Ovary (tissue), 10 donors: ENCODE measurements at places on chromosomes 16 and 17. TPM values are rescaled to one million over a fixed set of nuclear protein-coding genes. Genes with fewer than 3 reads are reported as not detected.

GRCh38 chr16:27558932-27559331, 9.0 kb downstream of the KATNIP start:
- no peak overlapping the region for H3K4me3 ChIP-seq
- H3K27me3 ChIP-seq, result no peaks in the 10 kb centered on the region
- no peaks in the 10 kb centered on the region for H3K36me3 ChIP-seq
- H3K27ac ChIP-seq, result no peak overlapping the region
- no peak for DNase-seq
- no peaks in the 10 kb centered on the region for H3K4me1 ChIP-seq

DNA sequence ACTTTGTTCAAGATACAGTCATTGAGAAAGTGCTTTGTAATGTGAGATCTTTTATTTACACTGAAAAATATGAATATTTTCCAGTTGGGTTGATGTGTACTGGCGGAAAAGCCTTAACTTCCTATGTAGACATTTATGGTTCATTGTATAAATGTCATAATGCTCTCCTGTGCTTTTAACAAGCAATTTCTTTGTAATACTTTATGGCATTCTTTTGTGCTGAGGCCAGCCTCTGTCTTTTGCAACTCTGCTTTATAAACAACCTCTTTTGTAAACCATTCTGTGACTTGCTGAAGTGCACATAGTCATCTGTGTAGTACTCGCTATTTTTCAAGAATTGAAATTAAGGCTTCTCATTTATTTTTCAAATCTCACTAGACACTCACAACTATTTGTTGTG, 291.2 kb downstream of the CDH11 start:
- no peak overlapping the region for H3K4me3 ChIP-seq
- no peaks in the 10 kb centered on the region for H3K4me1 ChIP-seq
- no peaks in the 10 kb centered on the region for H3K27me3 ChIP-seq
- no peak for DNase-seq
- no peaks in the 10 kb centered on the region for H3K36me3 ChIP-seq
- H3K27ac ChIP-seq, result no peak overlapping the region

GRCh38 chr17:6523330-6523729, 33.0 kb downstream of the PITPNM3 start:
- H3K36me3 ChIP-seq, result no peaks in the 10 kb centered on the region
- H3K27me3 ChIP-seq, result no peaks in the 10 kb centered on the region
- no peak overlapping the region for H3K4me3 ChIP-seq
- DNase-seq, result no peak

Gene GPR179
- polyA plus RNA-seq, result 0.02 TPM

DNA sequence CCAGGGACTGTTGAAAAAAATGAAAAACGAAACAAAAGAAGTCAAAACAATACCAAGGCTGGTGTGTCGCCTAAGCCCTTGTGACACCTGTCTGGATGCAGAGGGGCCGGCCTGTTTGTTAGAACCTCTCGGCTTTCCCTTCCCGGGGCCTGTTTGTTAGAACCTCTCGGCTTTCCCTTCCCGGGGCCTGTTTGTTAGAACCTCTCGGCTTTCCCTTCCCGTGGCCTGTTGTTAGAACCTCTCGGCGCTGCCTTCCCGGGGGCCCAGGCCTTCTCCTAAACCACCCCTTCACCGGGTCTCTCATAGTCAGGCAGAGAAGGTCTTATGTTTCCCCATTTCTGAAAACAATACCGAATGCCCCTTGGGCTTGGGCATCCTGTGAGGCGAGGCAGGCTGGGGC, 180.0 kb downstream of the BANP start:
- no peaks in the 10 kb centered on the region for H3K36me3 ChIP-seq
- peaks cover 1% of the 10 kb centered on the region for H3K4me1 ChIP-seq
- no peak overlapping the region for H3K4me3 ChIP-seq
- DNase-seq, result no peak

- H3K4me3 ChIP-seq, result no peak overlapping the region
- no peak for DNase-seq
- peaks cover 2% of the 10 kb centered on the region for H3K4me1 ChIP-seq
Observed at GRCh38 chr17:39744836-39745215, 7.1 kb downstream of the GRB7 start.

DNA sequence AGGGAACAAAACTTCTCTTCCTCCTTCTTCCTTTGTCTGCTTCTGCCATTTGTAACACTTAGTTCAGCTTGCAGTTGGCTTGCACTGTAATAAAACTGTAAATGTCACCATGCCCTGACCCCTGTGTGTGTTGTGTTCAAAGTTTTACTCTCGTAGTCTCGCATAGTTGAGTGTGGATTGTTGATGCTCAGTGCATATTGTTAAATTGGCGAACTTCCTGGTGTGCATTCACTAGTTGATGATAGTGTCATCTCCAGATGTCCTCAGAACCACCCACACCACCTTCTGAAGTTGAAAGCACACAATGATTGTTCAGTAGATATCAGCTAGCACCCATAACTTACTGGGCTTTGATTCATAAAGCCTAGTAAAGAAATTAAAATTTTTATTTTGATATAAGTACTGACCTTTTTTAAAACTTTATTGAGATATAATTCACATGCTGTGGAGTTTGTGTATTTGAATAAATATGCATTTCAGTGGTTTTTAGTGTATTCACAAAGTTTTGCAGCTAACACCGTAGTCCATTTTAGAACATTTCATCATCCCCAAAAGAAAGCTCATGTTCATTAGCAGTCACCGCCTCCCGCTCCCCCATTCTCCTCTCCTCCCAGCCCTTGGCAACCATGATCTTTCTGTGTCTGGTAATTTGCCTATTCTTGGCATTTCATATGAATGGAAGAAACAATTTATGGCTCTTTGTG, 25.0 kb downstream of the USP10 start:
- no peaks in the 10 kb centered on the region for H3K36me3 ChIP-seq
- no peak for DNase-seq
- H3K4me1 ChIP-seq, result peaks cover 8% of the 10 kb centered on the region
- no peaks in the 10 kb centered on the region for H3K27me3 ChIP-seq
- no peak overlapping the region for H3K27ac ChIP-seq

DNA sequence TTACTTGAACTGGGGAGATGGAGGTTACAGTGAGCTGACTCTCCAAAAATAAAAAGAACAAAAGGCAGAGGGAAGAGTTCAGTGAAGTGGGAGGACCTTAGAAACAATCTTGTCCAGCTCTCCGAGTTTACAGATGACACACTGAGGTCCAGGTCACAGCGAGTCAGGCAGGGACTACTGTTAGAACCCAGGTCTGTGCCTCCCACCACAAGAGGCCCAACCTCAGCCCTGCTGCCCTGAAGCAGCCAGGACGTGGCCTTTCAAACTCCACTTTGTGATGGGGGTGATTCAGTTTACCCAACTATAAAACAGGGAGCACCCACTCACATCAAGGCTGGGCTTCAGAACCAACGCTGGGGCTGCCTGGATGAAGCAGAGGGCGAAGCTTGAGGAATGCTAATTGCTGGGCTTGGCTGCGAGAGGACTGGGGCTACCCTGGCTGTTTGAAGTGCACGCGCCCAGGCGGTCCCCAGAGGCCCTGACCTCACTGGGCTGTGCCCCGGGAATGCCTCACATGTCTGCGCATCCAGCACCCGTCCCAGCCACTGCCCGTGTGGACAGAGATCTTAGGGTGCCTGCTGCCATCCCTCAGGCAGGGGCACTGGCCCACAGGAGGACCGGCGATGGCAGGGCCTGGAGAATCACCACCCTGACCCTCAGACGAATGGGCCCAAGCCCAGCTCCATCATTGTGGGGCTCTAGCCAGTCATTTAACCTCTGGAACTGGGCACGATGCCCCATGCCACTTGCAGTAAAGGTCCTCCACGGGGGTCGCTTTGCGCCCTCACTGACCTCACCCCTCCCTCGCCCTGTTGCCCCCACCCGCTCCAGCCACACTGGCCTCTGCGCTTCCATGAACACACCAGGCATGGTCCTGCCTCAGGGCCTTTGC, 11.4 kb downstream of the SLC5A10 start:
- no peaks in the 10 kb centered on the region for H3K4me1 ChIP-seq
- no peak for DNase-seq
- H3K4me3 ChIP-seq, result no peak overlapping the region
- H3K27ac ChIP-seq, result no peak overlapping the region
- H3K36me3 ChIP-seq, result no peaks in the 10 kb centered on the region

DNA sequence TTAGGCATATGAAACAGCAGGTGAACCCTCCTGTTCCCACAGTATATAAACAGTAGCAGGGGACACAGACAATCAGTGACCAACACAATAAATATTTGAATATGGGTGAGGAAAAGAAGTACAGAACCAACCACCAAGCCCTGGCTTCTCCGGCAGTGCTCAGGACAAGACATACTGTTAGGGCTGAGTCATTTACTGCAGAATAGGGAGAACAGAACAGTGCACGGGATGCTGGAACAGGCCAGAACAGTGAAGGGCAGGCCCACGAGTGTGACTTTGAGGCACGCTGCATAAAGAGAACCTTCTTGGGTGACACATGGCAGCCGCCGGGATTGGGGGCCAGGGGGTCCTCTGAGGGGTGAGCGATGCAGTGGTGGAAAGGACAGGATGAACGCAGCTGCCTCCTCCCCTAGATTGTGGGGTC, 160.4 kb downstream of the CMIP start:
- DNase-seq, result no peak
- peaks cover 16% of the 10 kb centered on the region for H3K4me1 ChIP-seq
- H3K27me3 ChIP-seq, result no peaks in the 10 kb centered on the region
- no peaks in the 10 kb centered on the region for H3K36me3 ChIP-seq

- no peak overlapping the region for H3K27ac ChIP-seq
- peaks cover 5% of the 10 kb centered on the region for H3K4me1 ChIP-seq
- no peaks in the 10 kb centered on the region for H3K27me3 ChIP-seq
- H3K4me3 ChIP-seq, result no peak overlapping the region
- DNase-seq, result no peak
Observed at GRCh38 chr17:44906763-44907728, 7.8 kb upstream of the EFTUD2 start.

GRCh38 chr16:22874394-22874793, 60.4 kb downstream of the HS3ST2 start:
- no peak overlapping the region for H3K4me3 ChIP-seq
- no peak for DNase-seq
- no peak overlapping the region for H3K27ac ChIP-seq
- no peaks in the 10 kb centered on the region for H3K27me3 ChIP-seq
- H3K4me1 ChIP-seq, result no peaks in the 10 kb centered on the region

Gene KAT7
- 69.8 TPM for polyA plus RNA-seq

- no peak for DNase-seq
- no peaks in the 10 kb centered on the region for H3K4me1 ChIP-seq
- H3K4me3 ChIP-seq, result peak overlapping the region; percentile 81
- no peaks in the 10 kb centered on the region for H3K27me3 ChIP-seq
Observed at GRCh38 chr17:37642681-37643080, 565 bp downstream of the DDX52 start.

GRCh38 chr17:64968652-64969501, 49.6 kb upstream of the LRRC37A3 start:
- no peaks in the 10 kb centered on the region for H3K36me3 ChIP-seq
- DNase-seq, result no peak
- H3K4me1 ChIP-seq, result no peaks in the 10 kb centered on the region
- no peak overlapping the region for H3K27ac ChIP-seq

GRCh38 chr17:13413001-13413400, 188.7 kb downstream of the HS3ST3A1 start:
- DNase-seq, result no peak
- no peak overlapping the region for H3K4me3 ChIP-seq
- no peaks in the 10 kb centered on the region for H3K27me3 ChIP-seq
- H3K27ac ChIP-seq, result no peak overlapping the region

Gene TMEM88
- polyA plus RNA-seq, result 5.5 TPM

Gene APOBR
- polyA plus RNA-seq, result 0.65 TPM

DNA sequence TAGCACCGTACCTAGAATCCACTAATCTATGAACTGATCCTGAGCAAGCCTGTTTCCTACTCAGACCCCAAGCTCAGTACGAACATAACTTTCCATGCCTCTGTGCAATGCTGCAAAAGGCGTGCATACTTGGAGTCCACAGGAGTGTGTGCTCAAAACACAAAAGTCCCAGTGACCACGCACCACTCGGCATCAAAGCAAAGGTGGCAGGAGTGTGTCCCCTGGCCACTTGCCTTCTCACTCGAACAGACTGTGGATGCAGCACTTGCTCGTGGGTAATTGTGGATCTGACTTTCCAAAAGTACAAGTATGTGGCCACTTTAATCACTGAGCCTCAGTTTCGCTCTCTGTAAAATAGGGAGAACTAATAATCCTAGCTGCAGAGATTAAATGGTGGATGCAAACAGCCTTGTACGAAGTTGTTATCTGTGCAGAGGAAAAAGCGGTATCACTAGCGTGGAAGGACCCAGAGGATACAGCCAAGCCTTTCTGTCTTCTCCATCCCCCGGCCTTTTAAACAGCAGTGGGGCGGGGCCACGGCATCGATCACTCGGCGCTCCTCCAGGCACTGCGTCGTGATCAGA, 311 bp upstream of the KDM8 start:
- no peaks in the 10 kb centered on the region for H3K36me3 ChIP-seq
- H3K4me1 ChIP-seq, result peaks cover 8% of the 10 kb centered on the region

Gene KIFC3
- polyA plus RNA-seq, result 4.6 TPM

Gene PRAC1
- not detected for polyA plus RNA-seq

DNA sequence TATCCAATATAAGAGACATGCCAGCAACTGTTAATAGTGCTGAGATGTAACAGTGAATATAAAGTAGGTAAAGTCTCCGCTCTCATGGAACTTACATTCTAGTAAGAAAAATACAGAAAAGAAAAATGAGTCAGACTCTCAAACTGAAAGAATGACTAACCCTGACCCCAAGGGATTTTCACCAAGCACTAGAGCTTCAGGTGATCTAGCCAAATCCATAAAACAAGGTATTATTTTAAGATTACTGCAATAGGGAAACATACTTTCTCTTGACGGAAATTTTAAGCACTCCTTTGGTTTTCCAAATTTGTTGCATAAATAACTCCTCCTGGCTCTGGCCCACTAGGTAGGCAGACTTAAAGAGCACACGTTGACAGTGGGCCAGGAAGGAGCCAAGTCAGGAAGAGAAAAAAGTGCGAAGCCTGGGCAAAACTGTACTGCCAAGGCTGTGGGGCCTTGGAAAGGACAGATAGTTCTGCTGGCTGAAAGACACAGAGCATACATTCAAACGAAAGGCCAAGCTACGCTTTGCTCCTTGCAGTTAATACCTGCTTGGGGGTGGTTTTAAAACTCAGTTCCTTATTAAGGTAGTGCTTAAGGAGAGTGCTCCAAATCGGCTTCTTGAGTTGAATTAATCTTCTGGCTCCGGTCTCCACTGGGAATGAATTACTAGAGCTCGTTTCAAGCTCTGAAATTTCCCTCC, 1.4 kb downstream of the GOT2 start:
- peak overlapping the region; percentile 82 for H3K4me3 ChIP-seq
- no peak overlapping the region for H3K27ac ChIP-seq
- H3K4me1 ChIP-seq, result peaks cover 1% of the 10 kb centered on the region

Gene TUBB3
- polyA plus RNA-seq, result 1.4 TPM

- H3K36me3 ChIP-seq, result no peaks in the 10 kb centered on the region
- no peaks in the 10 kb centered on the region for H3K27me3 ChIP-seq
- H3K27ac ChIP-seq, result no peak overlapping the region
- DNase-seq, result no peak
Observed at GRCh38 chr17:18190628-18191235, 7.1 kb downstream of the ALKBH5 start.

Gene IGF2BP1
- polyA plus RNA-seq, result not detected

Gene CCL4
- 2.7 TPM for polyA plus RNA-seq

Gene MT1X
- polyA plus RNA-seq, result 10.0 TPM

GRCh38 chr17:68288804-68289203, 2.1 kb downstream of the SLC16A6 start:
- peaks cover 5% of the 10 kb centered on the region for H3K4me1 ChIP-seq
- H3K27ac ChIP-seq, result no peak overlapping the region
